ENCODE measurements at places on chromosomes 7 and 10. TPM values are rescaled to one million over a fixed set of nuclear protein-coding genes. Genes with fewer than 3 reads are reported as not detected.

GRCh38 chr10:80415734-80416478 lies 7.6 kb downstream of the PRXL2A start:
- peak; percentile 55 for DNase-seq

- peak; percentile 89 for DNase-seq
These were observed 16.9 kb upstream of the TAX1BP1 start for GRCh38 chr7:27723085-27723484.

Gene DNAJC30
- total RNA-seq = 10.4 TPM

Gene ASZ1
- not detected for total RNA-seq
